ENCODE measurements at places on chromosomes 2 and 18. TPM values are rescaled to one million over a fixed set of nuclear protein-coding genes. Genes with fewer than 3 reads are reported as not detected.

The EVX2 gene
- total RNA-seq: not detected

The CAPN14 gene
- 0.05 TPM for total RNA-seq

The BCL11A gene
- 0.33 TPM for total RNA-seq

The MRO gene
- not detected for total RNA-seq

The KCNS3 gene
- 1.7 TPM for total RNA-seq
